ENCODE measurements at places on chromosomes 12 and 14. TPM values are rescaled to one million over a fixed set of nuclear protein-coding genes. Genes with fewer than 3 reads are reported as not detected.

HOXC6 gene
- total RNA-seq = not detected

PDE3A gene
- 4.9 TPM for total RNA-seq

KRT1 gene
- 0.82 TPM for total RNA-seq

RBM23 gene
- 73.4 TPM for total RNA-seq

CCDC184 gene
- 18.8 TPM for total RNA-seq

THTPA gene
- 23.6 TPM for total RNA-seq

GARIN6 gene
- total RNA-seq = not detected

SIX6 gene
- not detected for total RNA-seq

DNA sequence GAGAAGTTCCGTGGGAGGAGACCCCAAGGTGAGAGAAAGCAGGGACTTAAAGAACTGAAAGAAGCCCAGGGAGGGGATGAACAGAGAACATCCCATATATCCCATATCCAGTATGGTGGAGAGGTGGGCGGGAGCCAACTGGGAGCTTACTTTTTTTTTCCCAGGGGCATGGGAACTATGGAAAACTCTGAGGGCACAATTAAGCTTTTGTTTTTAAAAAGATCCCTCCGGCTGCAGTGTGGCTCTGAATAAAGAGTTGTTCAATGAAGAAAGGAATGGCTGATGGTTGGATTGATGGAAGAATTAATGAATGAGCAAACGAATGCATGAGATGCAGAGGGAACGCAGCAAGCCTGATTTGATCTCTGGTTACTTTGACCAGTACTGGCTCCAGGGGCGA lies 12.6 kb downstream of the NTF3 start:
- DNase-seq = no peak

- no peak for DNase-seq
Observed at GRCh38 chr12:120466560-120467315, 2.8 kb downstream of the SRSF9 start.

- DNase-seq = no peak
Observed at GRCh38 chr12:49535921-49536525, 2.8 kb upstream of the KCNH3 start.

DNA sequence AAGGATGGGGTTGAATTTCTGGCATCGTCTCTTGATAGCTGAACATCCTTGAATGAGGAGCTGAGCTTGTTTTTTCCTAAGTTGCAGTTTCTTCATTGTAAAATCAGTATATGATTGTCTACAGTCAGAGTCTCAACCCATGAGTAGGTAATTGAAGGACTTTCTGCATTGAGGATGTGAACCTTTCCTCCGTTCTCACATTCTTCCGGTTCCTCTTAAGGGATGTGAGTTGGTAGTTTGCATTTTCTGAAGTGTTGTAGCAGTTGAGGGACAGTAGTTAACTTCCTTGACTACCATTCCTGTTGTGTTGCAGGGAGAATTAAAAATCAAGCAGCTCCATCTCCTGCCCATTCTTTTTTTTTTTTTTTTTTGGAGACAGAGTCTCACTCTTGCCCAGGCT lies 19.1 kb downstream of the TPCN1 start:
- no peak for DNase-seq

DNA sequence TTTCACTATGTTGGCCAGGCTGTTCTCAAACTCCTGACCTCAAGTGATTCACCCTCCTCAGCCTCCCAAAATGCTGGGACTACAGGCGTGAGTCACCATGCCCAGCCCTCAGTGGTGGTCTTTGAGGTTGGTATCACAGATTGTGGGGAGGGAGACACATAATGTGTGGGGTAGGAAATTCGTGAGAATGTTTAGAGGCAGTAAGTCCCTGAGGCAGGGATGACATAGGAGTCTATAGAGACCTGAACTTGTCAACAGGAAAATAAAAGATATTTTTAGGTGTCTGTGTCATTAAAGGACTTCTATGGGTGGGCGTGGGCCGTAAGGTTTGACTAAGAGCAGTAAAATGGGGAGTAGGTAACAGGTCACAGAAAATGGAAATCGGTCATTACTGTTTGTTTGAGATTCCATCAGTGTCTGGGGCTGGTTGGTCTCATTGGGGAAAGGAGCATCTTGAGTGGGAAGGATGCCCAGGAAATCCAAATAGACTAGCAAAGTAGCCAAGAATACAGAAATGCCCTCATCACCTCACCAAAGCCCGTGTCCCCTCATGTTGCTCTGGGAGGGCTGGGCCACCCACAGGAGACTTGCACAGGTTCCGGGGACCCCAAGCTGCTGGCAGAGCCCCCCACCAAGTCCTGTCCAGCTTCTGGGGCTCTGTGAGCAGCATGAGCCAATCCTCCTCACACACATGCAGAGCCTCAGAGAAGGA lies 63.6 kb upstream of the BCL2L14 start:
- DNase-seq = no peak

DNA sequence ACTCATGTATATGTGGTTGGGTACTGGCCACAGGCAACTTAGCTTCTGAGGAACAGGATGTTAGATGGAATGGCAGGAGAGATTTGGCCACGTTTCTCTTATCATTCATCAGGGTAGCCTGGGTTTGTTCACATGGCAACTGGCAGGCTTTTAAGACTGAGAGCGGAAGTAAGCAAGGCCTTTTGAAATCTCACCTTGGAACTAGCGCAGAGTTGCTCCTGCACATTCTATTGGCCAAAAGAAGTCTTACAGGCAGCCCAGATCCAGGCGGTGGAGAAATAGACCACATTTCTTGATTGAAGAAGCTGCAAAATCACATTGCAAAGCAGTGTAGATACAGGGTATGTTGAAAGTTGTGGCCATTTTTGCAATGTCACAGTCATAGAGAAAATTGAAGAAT lies 3.7 kb downstream of the CLEC4A start:
- DNase-seq = no peak

- DNase-seq = no peak
Observed at GRCh38 chr14:88179716-88180115, 143.4 kb downstream of the KCNK10 start.

- DNase-seq = no peak
Observed at GRCh38 chr12:47813511-47814196, 6.0 kb downstream of the HDAC7 start.

- DNase-seq = no peak
Observed at GRCh38 chr12:47832263-47832933, 12.7 kb upstream of the HDAC7 start.

- no peak for DNase-seq
Observed at GRCh38 chr12:67271976-67272375, 2.8 kb downstream of the CAND1 start.

GRCh38 chr12:29574500-29574899 lies 77.0 kb upstream of the OVCH1 start:
- DNase-seq = no peak

- no peak for DNase-seq
Observed at GRCh38 chr14:89388853-89389252, 28.2 kb downstream of the FOXN3 start.

DNA sequence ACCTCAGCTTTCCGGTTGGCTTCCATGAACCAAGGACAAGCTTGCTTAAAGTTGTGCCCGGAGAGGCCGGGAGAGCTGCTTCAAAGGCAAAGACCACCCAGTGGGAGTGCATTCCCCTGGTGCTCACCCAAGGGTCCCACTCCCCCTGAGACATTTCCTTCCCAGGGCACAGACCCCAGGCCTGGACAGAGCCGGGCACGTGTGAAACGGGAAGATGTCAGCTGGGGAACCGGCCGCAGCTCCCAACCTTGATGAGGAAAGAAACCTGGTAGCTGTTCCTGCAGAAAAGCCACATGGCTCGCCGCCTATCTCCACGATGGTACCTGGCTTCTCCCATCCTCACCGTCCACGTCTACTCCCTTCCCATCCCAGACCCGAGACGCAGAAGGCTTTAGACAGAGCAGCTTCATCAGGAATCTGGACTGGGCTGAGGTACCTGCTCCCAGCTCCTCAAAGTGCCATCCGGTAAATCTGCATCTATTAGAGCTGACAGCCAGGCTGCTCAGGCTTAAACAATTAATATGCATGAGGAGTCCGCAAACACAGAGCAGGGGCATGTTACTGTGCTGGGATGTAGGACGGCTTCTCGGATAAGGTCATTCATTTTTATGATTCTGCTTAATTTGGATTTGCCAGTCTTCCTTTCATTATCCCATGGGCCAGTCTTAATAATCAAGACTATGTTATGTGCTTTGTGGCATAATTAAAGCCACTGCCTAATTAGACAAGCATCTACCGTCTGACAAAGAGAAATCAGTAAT lies 53.1 kb downstream of the GALNT9 start:
- no peak for DNase-seq

- DNase-seq = peak; percentile 58
Observed at GRCh38 chr12:124509676-124510300, 57.6 kb downstream of the NCOR2 start.

DNA sequence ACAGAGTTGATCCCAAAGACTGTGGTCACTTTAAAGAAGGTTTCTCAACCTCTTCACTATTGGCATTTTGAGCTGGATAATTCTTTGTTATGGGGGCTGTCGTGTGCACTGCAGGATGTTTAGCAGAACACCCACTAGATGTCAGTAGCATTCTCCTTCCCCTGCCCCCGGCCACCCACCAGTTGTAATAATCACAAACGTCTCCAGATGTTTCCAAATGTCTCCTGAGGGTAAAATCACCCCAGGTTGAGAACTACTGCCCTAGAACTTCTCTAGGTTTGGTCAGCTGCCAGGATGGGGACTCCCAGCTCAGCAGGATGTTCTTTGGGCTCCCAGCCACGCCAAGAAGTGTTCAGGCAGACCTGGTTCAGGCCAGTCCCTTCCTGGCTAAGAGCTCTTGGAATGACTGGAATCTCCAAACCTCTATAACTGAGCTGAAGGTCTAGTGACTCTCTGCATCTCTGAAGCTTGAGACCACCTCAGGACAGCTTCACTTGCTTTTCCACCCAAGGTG lies 12.5 kb upstream of the AJUBA start:
- DNase-seq = no peak

- no peak for DNase-seq
Observed at GRCh38 chr12:44477331-44477980, 398.7 kb downstream of the NELL2 start.

DNA sequence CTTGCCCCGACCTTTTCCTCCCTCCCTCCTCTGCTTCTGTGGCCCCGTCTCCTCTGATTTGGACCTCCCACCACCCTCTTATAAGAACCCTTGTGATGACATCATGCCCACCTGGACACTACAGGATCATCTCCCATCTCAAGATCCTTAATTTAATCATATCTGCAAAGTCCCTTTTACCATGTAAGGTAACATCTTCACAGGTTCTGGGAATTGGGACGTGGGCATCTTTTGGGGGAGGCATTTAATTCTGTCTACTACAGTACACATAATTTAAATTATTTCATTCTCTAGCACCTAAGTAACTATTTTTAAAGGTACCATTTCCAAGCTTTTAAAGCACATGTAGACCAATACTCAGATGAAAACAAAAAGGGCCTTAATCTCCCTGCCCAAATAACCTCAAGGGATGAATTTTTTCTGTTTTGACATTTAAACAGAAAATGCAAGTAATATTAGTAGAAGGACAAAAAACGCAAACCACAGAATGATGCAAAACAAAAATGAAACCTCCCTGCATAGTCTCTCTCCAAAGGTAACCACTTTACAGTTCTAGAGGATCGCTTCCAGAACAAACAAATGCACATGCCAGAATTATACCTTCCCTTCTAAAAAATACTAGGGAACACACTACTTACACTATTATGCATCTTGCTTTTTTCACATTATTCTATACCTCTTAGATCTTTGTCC lies 222.1 kb downstream of the AACS start:
- no peak for DNase-seq

DNA sequence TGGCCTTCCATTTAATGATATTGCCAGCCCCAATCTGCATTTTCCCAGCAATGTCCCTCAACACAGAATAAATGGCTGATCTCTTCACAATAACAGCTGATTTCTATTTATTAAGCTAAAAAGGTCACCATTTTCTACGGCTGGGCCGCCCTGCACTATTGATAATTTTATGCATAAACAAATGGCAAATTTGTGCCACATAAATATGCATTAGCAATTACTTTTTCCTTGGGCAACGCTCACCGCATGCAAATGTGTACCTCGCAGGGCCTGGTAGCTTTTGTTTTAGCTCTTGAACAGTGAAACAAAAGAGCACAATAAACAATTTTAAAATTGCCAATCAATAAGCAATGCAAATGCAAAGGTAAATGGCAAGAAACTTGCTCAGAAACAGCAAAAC lies 331.9 kb upstream of the SOX5 start:
- no peak for DNase-seq

- DNase-seq = peak; percentile 89
Observed at GRCh38 chr12:49331380-49332222, 5.4 kb downstream of the C1QL4 start.

DNA sequence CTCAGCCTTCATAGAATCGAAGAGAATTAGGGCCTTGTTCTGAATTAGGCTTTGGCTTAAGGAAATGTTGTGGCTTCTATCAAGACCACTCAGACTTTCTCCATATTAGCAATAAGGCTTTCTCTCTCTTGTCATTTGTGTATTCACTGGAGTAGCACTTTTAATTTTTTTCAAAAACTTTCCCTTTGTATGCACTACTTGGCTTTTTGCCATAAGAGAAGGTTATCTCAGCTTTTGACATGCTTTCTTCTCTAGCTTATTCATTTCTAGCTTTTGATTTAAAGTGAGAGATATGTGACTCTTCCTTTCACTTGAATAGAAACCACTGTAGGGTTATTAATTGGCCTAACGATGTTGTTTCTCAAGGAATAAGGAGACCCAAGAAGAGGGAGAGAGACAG lies 244.2 kb downstream of the GPHN start:
- no peak for DNase-seq

GRCh38 chr12:102950950-102951619 lies 6.4 kb upstream of the ASCL1 start:
- no peak for DNase-seq

GRCh38 chr14:59634617-59635016 lies 58.0 kb upstream of the CCDC175 start:
- no peak for DNase-seq

GRCh38 chr12:54590978-54591591 lies 2.6 kb upstream of the PPP1R1A start:
- DNase-seq = no peak

DNA sequence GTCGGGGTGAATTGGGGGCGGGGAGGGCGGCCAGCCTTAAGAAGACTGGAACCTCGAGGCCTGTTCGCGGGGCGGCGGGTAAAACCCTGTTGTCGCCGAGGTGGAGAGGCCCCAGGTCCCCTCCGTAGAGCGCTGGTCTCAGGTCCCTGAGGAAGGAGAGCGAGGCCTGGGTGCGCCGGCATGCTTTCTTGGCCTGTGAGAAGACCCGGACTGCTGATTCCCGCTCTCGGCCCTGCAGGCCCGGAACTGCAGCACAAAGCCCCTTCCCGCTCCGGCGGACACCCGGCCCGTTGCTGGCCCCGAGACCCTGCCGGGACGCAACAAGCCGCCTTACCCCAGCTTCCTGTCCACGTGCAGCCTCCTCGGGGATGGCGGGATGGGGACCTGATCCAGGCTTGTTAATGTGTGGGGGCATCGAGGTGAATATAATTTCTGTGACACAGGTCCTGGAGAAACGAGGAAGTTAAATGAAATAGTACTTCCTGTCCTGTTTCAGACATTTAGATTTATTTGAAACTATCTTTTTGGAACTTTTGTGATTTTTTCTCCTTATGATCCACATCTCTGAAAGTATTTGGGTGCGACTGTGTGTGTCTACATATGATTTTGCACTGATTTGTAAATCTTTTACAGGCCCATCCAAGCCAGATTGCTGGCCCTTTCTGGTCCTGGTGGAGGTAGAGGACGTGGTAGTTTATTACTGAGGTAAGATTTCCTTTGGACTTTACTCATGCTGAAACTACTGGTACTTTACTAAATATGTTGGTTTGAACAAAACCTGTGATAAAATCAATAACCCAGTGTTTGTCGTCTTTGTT lies 600 bp downstream of the PNN start:
- no peak for DNase-seq

Data from frontal cortex (tissue), 4 donors.